Activated naive CD8-positive, alpha-beta T cell treated with anti-CD3 and anti-CD28 coated beads, Interleukin-2, amount 50 U/mL, for 24 hours (primary cell): ENCODE measurements at places on chromosomes 7 and 10.

DNA sequence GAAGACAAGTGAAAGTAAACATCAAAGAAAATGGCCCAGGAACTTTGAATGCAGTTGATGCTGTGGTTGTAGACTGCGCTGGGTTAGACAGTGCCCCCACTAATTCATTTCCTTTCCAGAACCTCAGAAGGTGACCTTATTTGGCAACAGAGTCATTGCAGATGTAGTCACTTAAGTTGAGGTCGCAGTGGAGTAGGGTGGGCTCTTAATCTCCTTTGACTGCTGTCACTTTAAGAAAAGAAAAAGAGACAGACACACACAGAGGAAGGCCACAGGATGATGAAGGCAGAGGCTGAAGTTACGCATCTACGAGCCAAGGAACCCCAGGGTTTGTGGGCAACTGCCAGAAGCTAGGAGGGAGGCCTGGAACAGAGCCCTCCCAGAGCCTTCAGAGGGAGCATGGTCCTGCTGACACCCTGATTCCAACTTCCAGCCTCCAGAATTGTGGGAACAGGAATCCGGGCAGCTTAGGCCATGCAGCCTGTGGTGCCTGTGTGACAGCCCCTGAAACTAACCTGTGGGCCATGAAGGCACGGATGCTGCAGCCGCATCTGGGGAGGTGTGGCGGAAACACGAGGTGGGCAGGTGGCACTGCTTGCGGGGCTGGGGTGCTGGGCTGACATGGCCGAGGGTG lies 107.6 kb downstream of the PRKAG2 start:
- H3K27me3 ChIP-seq, result no peaks in the 10 kb centered on the region
- peaks cover 4% of the 10 kb centered on the region for H3K36me3 ChIP-seq
- peak overlapping the region; percentile 95 for H3K27ac ChIP-seq
- DNase-seq, result peak; percentile 50
- H3K4me1 ChIP-seq, result peaks cover 60% of the 10 kb centered on the region

DNA sequence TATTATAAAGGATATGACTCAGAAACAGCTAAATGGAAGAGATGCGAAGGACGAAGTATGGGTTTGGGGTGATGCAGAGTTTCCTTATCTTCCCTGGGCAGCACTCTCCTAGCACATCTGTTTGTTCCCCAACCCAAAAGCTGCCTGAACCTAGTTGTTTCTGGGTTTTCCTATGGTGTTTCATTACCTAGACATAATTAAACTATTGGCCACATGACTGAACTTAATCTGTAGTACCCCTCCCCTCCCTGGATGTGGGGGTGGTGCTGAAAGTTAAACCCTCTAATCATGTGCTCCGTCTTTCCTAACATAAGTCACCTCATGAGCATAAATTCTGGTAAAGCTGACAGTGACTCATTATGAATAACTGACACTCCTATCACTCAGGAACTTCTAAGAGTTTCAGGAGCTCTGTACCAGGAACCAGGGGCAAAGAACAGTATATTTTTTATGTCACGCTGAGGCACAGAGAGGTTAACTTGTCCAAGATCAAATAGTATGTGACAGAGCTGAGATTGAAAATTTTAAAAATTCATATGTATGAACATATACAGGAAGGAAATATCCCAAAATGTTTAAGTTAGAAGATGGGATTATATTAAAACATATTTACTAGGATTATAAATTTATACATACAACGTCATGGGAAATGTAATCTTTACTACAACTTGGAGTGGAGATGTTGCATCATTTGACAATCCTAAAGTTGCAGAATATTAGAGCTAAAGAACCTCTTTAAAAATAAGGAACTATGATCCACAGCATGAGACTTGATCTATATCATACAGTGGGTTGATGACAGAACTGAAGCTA lies 4.8 kb downstream of the STRIP2 start:
- DNase-seq, result peak; percentile 57
- peaks cover 17% of the 10 kb centered on the region for H3K27me3 ChIP-seq
- peaks cover 52% of the 10 kb centered on the region for H3K4me1 ChIP-seq
- H3K36me3 ChIP-seq, result peaks cover 53% of the 10 kb centered on the region
- peak overlapping the region; percentile 57 for H3K4me3 ChIP-seq
- peak overlapping the region; percentile 98 for H3K27ac ChIP-seq

DNA sequence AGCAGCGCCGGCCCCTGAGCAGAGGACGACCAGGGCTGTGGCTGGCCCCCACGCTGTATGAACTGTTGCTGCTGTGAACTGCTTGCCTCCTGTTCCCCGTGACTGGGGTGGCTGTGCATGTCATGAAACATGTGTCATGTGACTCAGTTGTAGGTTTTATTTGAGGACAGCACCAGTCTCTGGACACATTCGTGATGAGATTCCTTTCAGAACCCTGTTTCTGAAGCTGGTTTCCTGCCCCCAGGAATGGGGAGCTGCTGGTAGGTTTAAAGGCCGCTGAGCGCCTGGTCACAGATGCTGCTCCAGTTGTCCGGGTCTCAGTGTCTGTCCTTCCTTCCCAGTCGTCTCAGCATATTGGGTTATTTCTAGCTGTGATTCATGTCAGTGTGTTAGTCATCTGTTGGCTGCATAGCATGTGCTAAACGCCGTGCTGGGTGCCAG lies 79.1 kb upstream of the PPIF start:
- no peak overlapping the region for H3K4me3 ChIP-seq
- no peak for DNase-seq
- peaks cover 5% of the 10 kb centered on the region for H3K36me3 ChIP-seq
- no peak overlapping the region for H3K27ac ChIP-seq
- H3K27me3 ChIP-seq, result no peaks in the 10 kb centered on the region

DNA sequence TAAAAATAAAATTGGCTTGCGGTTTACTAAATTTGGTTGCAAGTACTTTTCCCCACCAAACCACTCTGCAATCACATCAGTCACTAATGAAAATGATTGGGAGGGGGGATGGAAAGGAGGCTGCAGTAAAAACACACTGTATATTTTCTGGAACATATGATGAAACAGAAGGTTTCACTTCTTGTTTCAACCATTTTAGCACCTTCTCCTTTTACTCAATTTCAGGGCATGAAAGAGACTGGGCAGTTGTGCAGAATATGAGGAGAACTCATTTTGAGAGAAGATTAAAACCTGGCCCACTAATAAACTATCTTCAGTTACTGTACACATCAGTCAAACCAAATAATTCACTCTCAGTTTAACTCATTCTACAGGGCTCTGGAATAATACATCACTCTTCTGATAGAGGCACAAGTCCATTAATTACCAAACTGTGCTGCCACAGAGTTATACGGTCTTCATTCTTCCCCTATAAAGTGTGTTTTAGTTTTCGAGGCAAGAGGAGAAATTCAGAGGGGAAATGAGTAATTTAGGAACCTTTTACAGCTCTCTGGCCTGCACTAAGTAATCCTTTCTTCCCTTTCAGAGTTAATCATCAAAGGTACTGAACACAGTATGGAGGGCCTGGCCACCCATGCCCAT lies 25.5 kb downstream of the JAZF1 start:
- H3K27ac ChIP-seq, result peak overlapping the region; percentile 96
- H3K27me3 ChIP-seq, result no peaks in the 10 kb centered on the region
- H3K4me1 ChIP-seq, result peaks cover 80% of the 10 kb centered on the region
- peak overlapping the region; percentile 58 for H3K4me3 ChIP-seq
- peaks cover 11% of the 10 kb centered on the region for H3K36me3 ChIP-seq
- no peak for DNase-seq

GRCh38 chr10:87659571-87660483 lies at the start of gene PAPSS2:
TSS of gene PAPSS2 (plus strand) at chr10:87659878. CDS start at chr10:87659982, 104 bp downstream.
- DNase-seq, result peak; percentile 31
- peaks cover 6% of the 10 kb centered on the region for H3K4me1 ChIP-seq
- peaks cover 55% of the 10 kb centered on the region for H3K27me3 ChIP-seq
- H3K36me3 ChIP-seq, result no peaks in the 10 kb centered on the region
- no peak within 1 kb of the TSS for H3K27ac ChIP-seq
- H3K4me3 ChIP-seq, result peak within 1 kb of the TSS; percentile 73

GRCh38 chr7:112447406-112447805 lies 2.9 kb upstream of the IFRD1 start:
- no peak overlapping the region for H3K4me3 ChIP-seq
- peaks cover 7% of the 10 kb centered on the region for H3K36me3 ChIP-seq
- H3K4me1 ChIP-seq, result peaks cover 32% of the 10 kb centered on the region

- H3K4me3 ChIP-seq, result peak overlapping the region; percentile 61
- DNase-seq, result peak; percentile 37
- H3K27ac ChIP-seq, result peak overlapping the region; percentile 94
- H3K36me3 ChIP-seq, result peaks cover 66% of the 10 kb centered on the region
Observed at GRCh38 chr10:6513476-6513875, 66.6 kb downstream of the PRKCQ start.

DNA sequence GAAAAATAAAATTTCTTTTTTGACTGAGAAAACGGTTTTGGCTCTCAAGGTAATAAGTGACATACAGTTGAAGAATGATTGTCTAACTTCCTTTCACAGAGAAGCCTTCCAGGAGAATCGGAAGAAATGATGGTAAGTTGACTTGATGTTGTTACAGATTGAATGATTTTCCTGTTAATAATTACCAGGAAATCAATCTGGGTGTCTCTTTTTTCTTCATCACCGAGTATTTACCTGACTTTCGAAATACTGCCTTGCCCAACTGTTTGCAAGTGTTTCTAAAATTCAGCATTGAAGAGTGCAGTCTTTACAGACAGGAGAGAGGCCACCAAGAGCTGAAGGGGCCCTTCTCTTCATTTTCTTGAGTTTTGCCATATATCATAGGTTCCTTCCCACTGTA lies 4.0 kb downstream of the ITIH2 start:
- H3K27ac ChIP-seq, result no peak overlapping the region
- H3K4me3 ChIP-seq, result no peak overlapping the region
- no peak for DNase-seq

- no peaks in the 10 kb centered on the region for H3K36me3 ChIP-seq
- H3K4me1 ChIP-seq, result no peaks in the 10 kb centered on the region
- H3K4me3 ChIP-seq, result no peak overlapping the region
- DNase-seq, result no peak
Observed at GRCh38 chr10:80259405-80259871, 30.0 kb downstream of the MAT1A start.

GRCh38 chr10:77118603-77119282 lies 518.9 kb downstream of the KCNMA1 start:
- H3K27me3 ChIP-seq, result peaks cover 12% of the 10 kb centered on the region
- H3K4me3 ChIP-seq, result no peak overlapping the region
- no peaks in the 10 kb centered on the region for H3K4me1 ChIP-seq
- H3K36me3 ChIP-seq, result no peaks in the 10 kb centered on the region
- no peak overlapping the region for H3K27ac ChIP-seq
- no peak for DNase-seq
